Stimulated activated CD4-positive, alpha-beta T cell treated with anti-CD3 and anti-CD28 coated beads, TNF-alpha, amount 100 ng/mL, for 4 hours (primary cell): ENCODE measurements at places on chromosomes 1 and 21.
A peak's percentile ranks its signal among the peaks of the same experiment; 100 is the strongest.

- peak; percentile 48 for DNase-seq
These were observed 1.2 kb downstream of the RUNX3 start for GRCh38 chr1:24928689-24929397.

DNA sequence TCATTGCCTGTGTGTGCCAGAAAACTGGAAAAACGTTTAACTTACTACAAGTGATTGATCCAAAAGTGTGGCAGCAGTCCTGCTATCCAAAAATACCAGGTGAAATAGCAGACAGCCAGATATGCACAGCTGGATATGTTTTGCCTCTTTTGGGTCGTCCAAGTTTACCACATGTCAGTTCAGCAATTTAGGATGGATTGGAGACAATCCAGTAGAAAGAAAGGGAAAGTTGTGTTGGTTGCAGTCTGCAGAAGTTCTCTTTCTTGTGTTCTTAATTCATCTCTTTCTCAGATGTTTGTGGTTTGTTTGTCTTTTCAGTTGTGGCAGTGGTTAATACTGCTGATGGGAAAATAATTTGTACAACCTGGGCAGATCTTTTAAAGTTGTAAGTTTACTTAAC lies 645.0 kb downstream of the PTPRC start:
- DNase-seq, result no peak

DNA sequence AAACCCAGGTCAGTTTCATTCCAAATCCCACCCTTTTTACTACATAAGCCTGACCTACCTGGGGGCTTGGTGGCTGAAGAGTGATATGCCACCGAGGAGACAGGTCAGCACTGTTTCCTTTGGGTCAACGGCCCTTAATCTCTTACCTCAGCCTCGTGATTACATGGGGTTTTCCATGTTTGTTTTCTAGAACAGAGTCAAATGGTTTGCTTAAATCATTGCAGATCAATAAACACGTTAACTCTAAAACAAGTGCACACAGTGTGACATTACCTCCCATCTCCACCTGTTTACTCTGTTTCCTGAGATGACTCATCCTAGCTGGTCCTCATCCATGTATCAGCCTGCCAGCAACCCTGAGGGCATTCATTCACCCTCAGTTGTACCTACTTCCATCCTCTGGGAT lies 40.8 kb upstream of the TP53BP2 start:
- no peak for DNase-seq

DNA sequence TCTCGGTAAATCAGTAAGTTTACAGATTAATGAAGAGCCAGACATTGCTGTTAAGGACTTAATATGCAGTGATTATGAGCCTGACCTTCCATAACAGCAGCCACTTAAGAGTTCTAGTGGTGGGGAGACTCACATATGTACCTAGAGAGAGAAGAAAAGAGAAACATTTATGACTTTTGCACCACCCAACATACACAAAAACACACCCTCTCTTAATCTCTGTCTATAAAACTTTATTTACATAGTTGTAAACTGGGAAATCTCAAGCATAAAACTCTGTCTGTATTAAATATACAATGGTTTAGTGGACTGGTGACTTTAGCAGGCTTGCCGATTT lies 347.4 kb upstream of the ADGRL2 start:
- DNase-seq, result no peak

DNA sequence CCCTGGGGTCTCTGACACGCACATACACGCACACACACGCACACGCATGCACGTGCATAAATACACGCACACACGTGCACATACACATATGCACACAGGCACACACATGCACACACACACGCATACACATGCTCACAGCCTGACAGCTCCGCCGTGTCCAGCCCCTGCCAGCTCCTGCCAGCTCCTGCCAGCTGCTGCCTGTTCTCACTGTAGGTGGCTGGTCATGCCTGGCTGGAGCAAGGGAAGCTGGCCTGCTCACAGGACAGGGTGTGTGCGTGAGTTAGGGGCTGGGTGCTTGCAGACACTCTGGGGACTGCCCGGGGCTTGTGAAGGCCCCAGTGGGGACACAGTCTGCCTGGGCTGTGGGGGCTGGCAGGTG lies 4.9 kb downstream of the PLCH2 start:
- no peak for DNase-seq

DNA sequence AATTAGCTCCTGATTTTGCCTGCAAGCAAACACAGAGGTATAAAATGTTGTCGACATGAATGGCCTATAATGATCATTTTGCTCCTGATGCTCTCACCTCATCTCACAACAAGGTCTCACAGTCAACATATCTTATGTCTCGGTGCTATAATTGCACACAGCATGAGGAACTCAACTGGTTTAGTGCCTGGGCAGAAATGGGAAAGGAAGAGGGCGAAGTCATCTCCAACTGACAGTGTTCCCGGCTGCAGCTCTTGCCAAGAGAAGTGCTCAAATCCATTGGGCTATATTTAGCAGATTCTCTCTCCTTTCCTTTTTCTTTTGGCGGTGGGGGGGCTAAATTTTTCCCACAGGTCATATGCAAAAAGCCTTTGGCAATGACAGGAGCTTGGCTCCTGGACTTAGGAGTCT lies 53.0 kb downstream of the SLC45A1 start:
- DNase-seq, result no peak

DNA sequence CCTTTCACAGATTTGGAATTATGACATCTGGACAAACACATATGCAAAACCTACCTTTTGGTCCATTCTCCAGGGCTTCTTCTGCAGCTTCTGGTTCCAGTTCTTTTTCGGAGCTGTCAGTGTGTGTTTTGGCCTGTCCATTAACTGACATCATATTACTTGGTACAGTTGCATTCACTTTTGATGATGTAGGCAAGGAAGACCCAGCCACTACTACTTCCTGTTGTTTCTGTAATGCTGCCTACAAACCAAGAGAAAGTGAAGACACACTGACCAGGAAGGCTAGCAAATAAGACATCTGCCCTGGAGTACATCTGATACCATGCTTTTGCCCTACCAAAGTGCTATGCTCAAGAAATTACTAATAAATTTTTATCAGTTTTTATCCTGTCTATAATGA lies 31.9 kb downstream of the ACBD3 start:
- no peak for DNase-seq

DNA sequence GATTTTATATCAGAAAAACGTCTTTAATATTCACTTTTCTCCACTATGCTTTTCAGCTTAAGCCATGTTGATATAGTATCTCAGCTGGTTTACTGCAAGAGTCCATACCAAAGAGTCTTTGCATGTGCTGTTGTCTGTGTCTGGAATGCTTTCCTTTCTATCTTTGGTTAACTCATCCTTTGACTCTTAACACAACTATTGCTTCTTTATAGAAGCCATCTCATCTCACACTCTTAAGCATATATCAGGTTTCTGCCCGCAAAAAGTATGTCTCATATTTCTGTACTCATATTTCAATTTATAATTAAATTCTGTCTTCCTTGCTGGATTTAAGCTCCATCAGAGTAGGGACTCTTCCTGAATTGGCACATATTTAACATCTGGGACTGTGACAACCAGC lies 220.9 kb upstream of the KCNK2 start:
- DNase-seq, result no peak

DNA sequence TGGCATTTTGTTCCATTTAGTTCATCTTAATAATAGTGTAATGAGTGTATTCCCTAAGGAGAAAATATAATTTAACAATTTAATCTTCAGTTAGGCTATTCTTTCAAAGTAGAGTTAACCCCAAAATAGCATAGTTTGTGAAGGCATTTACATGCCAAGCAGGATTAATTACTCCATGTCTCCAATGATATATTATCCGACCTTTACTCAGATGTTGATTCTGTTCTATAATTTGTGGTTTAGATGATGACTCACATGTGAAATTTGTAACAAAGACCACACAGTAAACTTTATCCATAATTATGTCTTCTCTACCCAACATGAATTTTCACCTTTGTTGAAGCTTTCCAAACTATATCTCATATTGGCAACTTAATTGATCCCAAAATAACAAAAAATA lies 2065.2 kb downstream of the MRPL39 start:
- no peak for DNase-seq

DNA sequence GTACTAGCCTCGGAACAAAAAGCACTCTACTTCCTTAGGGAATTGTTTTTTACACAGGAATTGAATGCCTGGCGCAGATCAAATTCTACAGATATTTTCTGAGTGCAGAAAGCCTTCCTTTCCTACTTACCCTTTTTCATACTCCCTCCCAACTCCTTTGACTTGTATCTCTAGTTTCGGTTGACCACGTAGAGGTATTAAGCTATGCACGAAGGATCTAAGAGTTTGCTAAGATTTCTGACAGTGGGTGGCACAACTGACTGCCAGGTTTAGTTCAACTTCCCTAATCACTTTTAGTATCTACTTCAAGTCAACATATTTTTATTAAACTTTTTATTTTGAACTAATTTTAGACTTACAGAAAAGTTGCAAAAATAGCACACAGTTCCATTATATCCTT lies 5.0 kb downstream of the TOR1AIP2 start:
- DNase-seq, result no peak

DNA sequence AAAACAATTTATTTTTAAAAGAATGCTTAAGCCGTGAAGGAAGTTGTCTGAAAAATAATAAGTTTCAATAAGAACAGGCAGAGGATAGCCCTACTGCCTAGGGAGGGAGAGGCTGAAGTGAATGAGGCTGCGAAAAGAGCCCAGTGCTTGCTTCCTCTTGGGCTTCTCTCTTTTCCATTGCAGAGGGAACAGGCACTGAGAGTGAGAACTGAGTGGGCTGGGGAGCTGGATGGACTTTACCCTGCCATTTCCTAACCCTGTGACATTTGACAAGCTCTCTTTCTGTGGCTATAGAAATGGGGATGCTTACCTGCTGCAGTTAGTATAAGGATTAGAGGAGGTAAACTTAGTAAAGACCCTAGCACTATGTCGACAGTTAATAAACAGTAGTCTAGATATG lies 30.0 kb downstream of the TENT5C start:
- DNase-seq, result no peak

DNA sequence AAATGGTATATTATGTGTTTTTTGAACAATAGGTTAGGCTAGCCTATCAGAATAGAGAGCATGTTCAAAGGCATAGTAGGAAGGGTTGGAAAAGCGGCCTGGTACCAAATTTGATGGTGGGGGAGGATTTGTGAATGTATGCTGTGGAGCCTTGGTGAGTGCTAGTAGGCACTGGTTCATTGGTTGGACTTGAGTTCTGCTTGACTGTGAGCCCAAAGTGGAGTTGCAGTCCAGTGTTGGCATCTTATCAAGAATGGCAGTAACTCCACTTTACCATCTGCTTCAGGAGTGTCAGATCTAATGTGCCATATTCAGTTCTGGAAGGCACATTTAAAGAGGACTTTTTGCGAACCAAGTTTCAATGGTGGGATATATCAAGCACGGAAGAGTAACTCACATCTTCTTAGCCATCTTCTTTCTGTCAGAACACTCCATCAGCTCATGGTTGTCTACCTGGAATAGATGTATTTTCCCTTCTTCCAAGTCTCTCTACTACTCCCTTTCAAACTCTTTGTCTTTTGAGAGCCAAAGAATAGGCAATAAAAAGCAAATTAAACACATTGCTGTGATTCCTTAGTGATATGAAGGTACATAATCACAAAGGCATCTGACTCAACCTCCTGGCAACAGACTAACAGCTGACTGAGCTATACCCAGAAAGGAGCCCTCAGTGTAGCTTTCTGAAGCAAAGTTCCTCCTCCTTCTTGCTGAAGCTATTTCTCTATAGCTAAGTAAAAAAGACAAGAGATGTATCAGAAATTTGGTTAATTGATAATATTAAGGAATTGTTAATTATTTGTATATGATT lies 21.7 kb downstream of the LRRC8B start:
- DNase-seq, result no peak

- no peak for DNase-seq
These were observed 55.3 kb upstream of the COL6A1 start for GRCh38 chr21:45926281-45926680.

- DNase-seq, result no peak
These were observed 10.4 kb upstream of the ACOT11 start for GRCh38 chr1:54537611-54538010.

- no peak for DNase-seq
These were observed 85.6 kb upstream of the ZP4 start for GRCh38 chr1:237976331-237976730.

DNA sequence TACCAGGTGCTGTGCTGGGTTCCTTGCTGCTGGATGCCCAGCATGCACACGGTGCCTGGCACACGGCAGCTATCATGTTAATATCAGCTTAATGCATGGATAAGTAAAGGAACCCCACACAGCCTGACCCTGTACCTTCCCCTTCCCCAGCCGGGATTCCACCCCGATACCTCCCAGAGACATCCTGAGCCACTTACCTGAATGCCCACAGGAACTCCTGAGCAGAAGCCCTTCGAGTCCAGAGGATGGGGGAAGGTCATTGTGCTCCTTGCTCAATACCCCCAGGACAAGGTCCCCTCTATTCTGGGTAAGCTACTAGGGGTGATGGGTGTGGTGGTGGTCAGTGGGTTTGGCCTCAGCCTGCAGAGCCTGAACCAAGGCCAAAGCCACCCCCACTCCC lies 1.4 kb downstream of the FAM131C start:
- no peak for DNase-seq

DNA sequence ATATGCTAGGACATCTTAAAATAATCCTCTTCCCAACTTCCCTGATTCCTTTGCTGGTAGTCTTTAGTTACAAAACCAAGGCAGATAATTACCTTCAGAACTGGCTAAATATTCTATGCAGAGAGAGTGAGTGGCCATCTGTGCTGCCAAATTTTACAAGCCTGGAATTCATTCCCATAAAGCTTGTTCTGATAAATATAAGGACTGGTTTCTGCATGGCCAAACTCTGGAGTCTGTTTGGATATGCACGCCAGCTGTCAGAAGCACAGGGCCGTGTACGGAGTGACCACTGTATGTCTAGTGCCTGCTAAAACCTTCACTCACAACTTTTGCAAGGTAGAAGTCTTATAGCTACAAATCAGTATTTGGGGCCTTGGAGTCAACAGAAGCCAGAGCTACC lies 66.5 kb upstream of the RAVER2 start:
- no peak for DNase-seq

- no peak for DNase-seq
These were observed 177.0 kb downstream of the CLIC6 start for GRCh38 chr21:34845521-34846451.

DNA sequence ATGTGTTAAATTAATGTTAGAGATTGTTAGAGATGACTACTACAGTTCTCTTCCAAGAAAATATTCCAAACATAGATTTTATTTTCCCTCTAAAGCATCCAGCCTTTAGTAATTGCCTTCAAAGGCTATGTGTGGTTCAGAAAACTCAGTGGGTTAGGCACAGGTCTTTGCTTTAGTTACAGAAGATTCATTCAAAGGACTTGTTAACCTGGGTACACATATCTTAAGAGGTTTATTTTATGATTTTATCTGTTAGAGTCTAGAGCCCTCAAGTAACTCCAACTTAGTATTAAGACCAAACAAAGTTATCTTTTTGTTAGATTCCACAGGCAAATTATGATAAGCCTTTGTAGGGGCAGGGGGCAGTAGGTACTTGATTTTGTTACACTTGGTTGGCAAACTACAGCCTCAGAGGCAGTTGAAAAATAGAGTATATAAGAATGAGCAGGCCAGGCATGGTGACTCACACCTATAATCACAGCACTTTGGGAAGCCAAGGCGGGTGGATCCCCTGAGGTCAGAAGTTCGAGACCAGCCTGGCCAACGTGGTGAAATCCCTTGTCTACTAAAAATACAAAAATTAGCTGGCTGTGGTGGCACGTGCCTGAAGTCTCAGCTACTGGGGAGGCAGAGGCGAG lies 37.9 kb downstream of the CXADR start:
- DNase-seq, result no peak
